ENCODE measurements at places on chromosomes 2 and 18. TPM values are rescaled to one million over a fixed set of nuclear protein-coding genes. Genes with fewer than 3 reads are reported as not detected.

DNA sequence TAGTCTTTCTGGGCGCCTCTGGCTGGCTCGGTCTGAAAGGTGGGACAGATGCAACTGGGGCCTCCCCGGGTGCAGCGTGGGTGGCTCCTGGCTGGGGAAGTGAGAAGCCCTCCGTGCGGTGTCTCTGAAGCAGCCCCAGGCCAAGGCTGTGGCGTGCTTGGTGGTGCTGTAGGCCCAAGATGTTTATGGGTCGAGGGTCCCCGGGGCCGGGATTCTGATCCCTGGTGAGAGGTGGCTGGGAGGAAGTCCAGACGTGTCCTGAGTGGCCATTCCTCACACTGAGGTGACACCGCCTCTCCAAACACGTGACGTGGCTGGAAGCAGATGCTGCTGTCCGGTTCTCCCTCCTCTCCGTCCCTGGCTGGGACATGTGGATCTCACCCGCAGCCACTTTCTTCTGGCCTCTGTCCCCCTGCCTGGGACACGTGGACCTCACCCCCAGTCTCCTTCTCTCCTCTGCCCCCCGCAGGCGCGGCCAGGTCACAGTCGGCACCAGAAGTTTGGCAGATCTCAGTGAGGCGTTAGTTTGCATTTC is 12.6 kb downstream of the RTP5 start:
- no peak for DNase-seq

DNA sequence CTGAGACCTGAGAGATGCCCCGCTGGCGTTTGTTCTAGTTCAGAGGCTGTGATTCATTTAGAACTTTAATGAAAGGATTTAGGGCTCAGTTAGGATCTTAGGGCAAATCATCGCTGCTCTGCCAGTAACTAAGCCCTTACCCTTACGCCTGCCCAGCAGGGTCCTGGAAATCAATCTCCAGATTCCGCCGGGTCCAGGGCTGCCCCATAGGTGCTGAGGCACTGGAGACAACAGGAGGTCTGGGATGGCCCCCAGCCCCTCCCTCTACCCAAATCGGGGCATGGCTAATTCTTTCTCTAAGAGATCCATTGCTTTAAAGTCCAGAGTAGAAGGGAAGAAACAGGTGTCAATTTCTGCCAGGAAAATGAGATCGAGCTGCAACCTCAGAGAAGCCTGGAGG is 83.1 kb downstream of the SDC1 start:
- no peak for DNase-seq

- DNase-seq: no peak
Measured at GRCh38 chr2:75894170-75894569, 183.5 kb upstream of the GCFC2 start.

Gene CKAP2L
- total RNA-seq: 0.26 TPM

DNA sequence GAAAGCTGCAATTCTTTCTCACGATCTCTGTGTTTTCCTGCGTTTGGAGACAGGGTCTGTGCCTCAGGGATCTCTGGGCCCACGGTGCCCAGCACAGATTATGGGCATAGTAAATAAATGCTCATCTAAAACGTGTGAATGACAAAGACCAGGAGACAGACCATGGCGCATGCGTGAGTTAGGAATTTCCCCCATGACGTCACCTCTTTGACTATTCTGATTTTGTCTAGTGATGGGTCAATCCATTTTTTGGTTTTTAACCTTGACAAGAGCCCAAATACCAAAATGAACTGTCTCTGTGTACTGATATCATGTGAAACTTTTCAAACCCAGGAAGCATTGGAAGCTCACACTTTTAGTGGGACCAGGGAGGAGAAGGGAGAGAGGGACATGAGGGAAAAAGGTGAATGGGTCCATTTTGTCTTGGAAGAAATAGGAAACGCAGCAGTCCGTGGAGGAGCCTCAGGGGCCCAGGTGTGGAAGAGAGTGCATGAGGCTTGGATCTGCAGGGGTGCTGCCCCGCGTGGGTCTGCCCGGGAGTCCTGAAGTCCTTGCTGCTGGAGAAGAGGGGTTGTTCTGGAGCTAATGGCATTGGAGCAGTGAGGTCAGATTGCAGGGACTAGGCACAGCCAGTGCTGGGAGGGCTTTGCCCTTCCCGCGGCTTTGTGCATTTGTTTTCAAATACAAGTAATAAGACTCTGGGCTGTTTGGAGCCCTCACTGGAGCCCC is 172.2 kb downstream of the ASB1 start:
- DNase-seq: no peak

- no peak for DNase-seq
Measured at GRCh38 chr2:82819951-82820350, 1639.1 kb downstream of the SUCLG1 start.

GRCh38 chr18:63799189-63799588 is 24.0 kb downstream of the SERPINB7 start:
- DNase-seq: no peak

Data from bronchial epithelial cell (primary cell).